ENCODE measurements at places on chromosomes 2 and 18. TPM values are rescaled to one million over a fixed set of nuclear protein-coding genes. Genes with fewer than 3 reads are reported as not detected.

DNA sequence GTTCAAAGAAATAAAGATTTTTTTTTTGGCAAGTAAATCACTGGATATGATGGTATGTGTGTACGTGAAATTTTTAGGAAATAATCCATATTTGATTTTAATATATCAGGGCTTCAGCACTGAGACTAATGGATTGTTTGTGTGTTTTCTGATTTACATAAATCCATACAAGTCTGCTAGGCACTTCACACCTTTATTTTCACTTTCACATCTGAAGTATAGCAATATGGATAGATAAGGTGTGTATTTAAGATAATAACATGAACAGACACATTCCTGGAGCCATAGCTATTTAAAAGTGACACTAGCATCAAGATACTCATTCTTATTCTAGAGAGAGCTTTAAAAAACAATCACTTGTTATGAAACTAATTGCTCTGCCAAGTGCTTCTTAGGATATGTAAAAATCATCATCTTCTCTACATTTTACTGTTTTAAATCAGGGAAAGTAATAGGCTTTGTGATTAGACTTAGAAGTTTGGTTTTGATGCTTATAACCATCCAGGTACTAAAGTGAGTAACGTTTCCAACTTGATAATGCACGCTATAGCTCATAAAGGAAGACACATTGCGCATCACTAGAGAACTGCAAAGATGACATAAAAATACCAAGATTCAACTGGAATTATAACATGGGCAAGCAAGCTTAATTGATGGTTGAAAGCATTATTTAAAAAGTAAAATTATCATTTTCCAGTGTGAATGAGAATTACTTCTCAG, 208.9 kb downstream of the ZEB2 start:
- no peak for DNase-seq

DNA sequence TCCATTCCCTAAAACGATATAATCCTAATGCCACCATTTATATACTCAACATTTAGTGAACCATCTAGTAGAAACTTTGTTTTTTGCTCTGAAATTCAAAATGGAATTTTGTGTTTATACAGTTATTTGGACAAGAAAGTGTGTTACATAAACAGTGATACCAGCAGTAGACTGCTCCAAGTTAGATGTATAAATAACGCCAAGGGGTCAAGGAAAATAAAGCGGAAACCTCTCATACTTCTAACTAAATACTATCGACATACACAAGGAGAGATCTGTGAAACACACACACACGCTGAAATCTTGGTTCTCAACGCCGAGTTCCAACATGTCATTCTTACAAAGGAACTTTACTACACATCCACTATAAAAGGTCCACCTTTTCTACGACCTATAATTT, 1.2 kb downstream of the TXNL1 start:
- DNase-seq: no peak

DNA sequence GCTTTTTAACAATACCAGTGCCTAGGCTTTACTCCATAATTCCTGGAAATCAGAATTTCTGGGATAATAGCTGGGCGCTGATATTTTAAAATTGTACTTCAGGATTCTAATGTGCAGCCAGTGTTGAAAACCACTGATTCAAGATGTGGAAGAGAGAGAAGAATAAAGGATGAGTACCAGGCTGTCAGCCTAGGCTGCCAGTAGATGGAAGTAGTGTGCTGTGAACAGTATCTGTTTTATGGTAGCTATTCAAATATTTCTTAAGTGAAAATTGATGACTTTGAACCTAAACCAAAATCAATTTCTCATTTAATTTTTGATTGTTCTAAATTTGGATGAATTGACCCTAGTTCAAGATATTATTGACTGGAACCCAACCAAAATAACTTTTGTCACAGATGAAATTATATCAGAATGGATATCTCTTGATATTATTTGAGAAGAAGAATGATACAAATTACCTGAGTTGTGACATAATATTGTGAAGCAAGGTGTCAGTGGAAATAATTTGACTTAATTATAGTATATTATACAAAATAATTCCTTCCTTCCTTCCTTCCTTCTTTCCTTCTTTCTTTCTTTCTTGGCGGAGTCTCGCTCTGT, 88.0 kb downstream of the COMMD1 start:
- peak; percentile 11 for DNase-seq

- no peak for DNase-seq
These were observed 844.6 kb upstream of the ID2 start for GRCh38 chr2:7837237-7837760.

DNA sequence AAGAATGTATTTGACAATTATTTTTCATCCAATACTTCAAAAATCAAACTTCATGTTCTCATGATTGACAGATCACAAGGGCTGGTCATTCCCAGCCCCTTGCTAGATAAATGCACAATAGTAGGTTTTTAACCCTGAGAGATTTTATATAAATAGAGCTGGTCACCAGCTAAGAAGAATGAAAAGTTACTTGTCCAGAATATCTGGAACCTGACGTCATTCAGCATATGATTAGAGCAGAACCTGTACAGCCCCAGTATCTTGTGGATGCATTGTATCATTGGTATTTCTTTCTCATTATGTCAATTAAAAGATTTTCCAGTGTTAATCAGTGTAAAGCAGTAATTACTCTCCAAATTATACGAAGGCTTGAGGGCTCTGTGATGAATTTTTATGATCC, 202.8 kb upstream of the RND3 start:
- no peak for DNase-seq

DNA sequence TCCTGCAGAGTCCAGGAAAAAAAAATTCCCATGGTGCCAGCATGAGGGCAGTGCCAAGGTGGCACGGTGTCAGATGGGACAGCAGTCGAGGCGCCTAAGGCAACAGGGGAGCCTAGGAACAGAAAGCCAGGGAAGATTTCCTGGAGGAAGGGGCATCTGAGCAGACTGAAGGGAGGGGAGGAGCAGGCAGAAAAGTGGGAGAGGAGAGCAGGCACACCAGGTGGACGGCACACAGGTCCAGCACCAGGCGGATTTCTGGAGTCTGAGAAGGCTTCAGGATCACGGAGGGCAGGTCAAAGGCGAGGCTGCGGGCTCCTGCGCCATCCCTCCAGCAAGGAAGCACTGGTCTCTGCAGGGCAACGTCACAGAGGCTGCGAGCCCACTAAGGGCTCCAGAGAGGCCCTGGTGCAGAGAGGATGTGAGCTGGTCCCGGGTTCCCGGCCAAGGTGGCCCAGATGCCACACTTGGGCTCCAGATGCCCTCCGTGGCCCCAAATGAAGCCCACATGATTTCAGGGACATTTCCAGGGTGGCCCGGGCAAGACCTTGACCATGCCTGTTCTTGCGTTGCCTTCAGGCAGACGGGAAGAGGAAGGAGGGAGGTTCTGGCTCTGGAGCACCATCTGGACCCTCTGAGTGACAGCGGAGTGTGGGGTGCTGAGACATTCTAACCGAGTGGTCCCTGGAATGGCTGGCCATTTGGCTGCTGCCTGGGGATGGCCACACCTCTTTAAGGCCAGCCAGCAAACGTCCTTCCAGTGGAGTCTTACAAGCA, 4.1 kb downstream of the HS6ST1 start:
- peak; percentile 2 for DNase-seq

DNA sequence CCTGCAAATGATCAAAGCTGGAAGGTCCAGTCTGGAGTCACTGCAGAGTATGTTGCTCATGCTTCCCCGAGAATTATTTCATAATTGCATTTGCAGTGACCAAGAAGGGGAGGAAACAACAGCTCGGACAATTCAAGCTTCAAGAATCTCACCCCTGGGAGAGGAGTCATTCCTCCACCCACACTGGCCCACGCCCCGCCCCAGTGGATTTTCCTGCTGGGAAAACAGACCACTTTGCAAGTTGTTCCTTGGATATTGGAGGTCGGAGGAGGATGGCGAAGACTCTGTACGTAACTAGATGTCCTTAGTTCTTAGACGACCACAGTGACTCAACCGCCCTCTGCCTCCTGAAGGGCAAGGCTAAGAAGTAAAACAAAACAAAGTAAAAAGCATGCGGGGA, 159.4 kb downstream of the TPO start:
- no peak for DNase-seq

Gene GKN1
- total RNA-seq: not detected

Gene ZNF519
- total RNA-seq: 3.1 TPM

Gene TNFAIP6
- 1.5 TPM for total RNA-seq

Gene C18orf32
- 74.5 TPM for total RNA-seq

Gene OTX1
- 0.64 TPM for total RNA-seq

Measured in H4 (cell line).